ENCODE measurements at places on chromosomes 16 and 17.
A peak's percentile ranks its signal among the peaks of the same experiment; 100 is the strongest.

GRCh38 chr17:82236142-82236971 lies 7.5 kb downstream of the SLC16A3 start:
- peak; percentile 84 for DNase-seq

GRCh38 chr17:57363998-57364643 lies 107.8 kb downstream of the MSI2 start:
- DNase-seq: no peak

GRCh38 chr17:13550291-13550690 lies 51.4 kb downstream of the HS3ST3A1 start:
- DNase-seq: no peak

- DNase-seq: no peak
Measured at GRCh38 chr17:30816165-30816564, 8.3 kb downstream of the CRLF3 start.

DNA sequence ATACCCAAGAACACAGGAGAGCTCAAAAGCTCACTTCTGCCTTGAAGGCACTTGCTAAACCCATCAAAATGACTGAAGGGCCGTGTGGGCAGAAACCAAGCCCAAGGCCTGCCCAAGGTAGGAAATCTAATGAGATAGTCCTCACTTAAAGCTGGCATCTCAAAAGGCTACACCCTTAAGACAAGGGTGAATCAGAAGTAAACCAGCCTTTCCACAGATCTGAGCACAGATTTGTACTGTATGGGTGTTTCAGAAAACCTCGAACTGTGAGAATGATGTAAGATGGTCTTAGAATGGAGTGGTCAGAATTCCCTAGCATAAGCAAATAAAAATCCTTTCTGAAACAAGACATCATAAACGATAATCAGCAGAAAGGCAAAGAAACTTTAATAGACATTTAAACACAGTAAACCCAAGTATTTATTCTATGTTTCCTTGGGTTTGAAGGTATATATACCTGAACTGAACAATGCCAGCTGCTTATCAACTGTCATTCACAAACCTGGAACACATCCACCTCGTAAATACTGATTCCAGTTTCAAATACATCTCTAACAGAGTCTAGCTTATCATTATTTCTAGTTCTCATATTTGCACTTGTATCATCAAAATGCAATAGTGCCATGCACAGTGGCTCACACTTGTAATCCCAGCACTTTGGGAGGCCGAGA lies 37.8 kb downstream of the GLG1 start:
- no peak for DNase-seq

GRCh38 chr16:57916735-57917438 lies 54.0 kb downstream of the CNGB1 start:
- DNase-seq: no peak

- peak; percentile 87 for DNase-seq
Measured at GRCh38 chr17:4949321-4950074, 1.2 kb upstream of the PFN1 start.

GRCh38 chr16:9123871-9124270 lies 32.4 kb downstream of the HAPSTR1 start:
- no peak for DNase-seq

GRCh38 chr17:81046770-81047359 lies 11.9 kb downstream of the BAIAP2 start:
- no peak for DNase-seq

DNA sequence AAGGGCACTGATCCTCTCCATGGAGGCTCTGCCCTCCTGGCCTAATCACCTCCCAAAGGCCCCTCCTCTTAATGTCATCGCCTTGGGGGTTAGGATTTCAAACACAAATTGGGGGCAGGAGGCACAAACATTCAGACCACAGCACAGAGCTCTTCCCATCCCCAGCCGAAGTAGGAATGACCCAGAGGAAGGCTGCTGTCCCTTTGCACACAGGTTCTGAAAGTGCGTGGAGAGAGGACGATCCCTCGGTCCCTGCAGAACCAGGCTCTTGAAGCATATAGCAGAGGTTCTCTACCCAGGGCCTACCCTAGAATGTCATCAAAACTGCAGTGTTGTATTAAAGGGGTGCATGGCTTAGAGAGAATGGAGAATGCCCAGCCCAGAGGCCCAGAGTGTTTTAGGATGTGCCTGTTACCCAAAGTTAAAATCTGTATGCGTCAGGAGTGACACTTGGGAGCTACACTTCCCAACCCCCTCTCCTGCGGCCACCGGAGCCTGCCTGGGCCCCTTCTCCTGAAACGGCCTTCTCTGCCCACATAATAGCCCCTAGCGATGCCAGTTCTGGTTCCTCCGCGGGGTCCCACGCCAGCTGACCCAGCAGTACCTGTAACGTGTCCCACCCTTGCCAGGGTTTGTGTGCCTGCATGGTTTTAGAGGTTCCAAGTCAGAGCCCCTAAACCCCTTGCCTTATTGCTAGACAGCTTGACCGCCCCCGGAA lies 159.5 kb upstream of the CACNG5 start:
- DNase-seq: no peak

DNA sequence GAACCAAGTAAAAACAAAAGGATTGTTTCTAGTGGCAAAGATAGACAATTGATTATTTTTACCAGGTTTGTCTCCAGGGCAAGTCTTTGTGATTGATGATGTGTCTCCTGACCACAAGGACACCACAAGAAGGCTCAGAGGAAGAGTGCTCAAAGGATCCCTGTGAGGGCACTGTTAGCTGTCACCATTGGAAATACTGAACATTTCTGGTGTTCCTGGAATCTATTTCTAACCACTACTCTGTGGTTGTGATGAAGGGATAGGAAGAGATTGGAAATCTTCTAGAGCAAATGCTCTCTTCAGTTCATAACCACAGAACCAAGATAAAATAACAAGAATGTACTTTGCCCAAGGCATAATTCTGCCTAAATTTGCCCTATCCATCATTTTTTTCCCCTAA lies 15.3 kb downstream of the RNF43 start:
- DNase-seq: no peak

GRCh38 chr17:17886726-17887125 lies 49.9 kb upstream of the SREBF1 start:
- DNase-seq: no peak

DNA sequence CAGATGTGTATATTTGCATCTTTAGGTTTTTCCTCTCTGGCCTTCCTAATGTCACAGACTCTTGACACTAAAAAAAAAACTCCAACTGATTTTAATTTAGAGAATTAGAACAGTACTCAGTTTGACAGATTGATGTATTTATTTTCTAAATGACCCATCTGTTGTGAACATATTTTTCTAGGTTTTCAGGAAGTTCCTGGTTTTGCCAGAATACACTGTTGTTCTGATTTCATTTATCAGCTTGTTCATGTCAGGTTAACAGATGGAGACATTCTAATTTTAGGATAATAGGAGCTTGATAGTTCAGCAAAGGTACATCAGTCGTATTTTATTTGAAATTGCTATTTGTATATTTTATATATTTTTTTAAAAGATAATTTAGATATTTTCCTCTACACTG lies 133.4 kb downstream of the TANC2 start:
- DNase-seq: no peak

DNA sequence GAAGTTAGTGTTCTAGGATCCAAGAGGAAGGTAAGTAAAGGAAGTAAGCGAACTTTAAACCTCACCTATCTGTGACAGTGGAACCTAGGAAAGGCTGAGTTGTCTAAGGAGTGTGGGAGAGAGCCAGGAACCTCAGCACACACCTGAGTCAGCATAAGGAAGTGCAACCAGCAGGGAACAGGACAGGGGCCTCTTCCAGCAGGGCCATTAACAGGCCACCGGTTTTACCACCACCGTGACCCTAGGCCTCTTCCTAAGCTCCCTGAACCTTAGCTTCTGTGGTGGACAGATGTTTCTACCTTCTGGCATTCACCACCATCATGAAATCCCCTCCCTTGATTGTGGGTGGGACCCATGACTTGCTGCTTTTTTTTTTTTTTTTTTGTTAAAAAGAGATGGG lies 26.7 kb upstream of the GPATCH8 start:
- no peak for DNase-seq

GRCh38 chr16:90057738-90058173 lies 19.4 kb downstream of the PRDM7 start:
- peak; percentile 53 for DNase-seq

DNA sequence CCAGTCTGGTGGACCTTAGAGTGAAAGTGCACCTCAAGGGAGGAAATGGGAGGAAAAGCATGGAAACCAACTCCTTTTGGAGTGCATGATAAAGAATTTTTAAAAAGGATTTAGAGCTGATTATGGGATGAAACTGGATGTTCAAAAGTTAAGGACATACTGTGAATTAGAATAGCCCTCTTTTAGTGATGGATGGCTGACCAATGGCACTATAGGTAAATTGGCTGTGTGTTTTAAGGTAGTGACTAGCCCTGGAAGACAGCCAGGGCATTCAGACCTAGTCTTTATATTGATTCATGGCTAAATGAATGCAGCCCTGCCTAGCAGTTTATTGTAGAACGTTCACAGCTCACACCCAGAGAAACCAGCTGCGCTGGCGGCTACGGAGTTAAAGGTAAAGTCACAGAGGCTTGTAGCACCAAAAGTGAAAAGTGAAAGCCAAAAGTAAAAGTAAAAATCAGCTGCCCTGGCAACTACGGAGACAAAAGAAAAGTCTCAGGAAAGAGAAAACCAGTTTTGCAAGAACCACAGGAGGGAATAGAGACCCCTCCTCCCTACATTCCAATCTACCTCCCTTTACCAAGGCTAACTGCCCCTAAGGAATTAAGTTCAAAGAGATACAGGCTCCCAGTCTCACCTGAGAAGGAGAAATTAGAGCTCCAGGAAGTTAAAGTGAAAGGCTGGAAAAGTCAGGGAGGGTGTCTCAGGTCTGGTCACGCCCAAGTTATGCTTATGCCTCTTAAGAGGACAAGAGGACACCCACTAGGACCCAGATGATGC lies 21.8 kb downstream of the ACSM1 start:
- peak; percentile 45 for DNase-seq

GRCh38 chr17:7697828-7698588 lies 7.0 kb upstream of the EFNB3 start:
- DNase-seq: no peak

DNA sequence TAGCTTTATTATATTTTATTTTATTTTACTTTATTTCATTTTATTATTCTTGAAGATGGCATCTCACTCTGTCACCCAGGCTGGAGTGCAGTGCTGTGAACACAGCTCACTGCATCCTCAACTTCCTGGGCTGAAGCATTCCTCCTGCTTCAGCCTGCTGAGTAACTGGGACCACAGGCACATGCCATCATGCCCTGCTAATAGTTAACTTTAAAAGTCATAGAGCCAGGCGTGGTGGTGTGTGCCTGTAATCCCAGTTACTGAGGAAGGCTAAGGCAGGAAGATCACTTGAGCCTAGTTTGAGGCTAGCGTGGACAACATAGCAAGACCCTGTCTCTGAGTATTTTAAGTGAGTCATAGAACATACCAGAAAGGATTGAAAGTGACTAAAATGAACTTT lies 38.7 kb downstream of the ESRP2 start:
- no peak for DNase-seq

DNA sequence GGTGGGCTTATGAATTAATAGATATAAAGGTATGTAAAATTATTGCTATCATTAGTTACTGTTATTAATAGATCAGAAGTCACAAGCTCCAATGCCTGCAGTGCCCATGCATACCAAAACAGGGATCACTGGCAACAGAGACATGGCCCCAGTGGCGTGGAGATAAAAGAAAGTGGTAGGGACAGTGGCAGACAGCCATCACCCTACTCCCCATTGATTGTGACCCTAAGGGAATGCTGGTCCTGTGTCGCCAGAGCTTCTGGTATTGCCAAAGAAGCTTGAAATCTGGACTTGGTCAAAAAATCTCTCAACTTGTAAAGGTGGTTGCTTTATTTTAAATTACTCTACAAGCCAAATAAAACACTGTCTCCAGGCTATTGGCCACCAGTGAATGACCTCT lies 279.1 kb downstream of the IRX3 start:
- no peak for DNase-seq

GRCh38 chr17:50834429-50835300 lies 721 bp upstream of the WFIKKN2 start:
- DNase-seq: no peak

DNA sequence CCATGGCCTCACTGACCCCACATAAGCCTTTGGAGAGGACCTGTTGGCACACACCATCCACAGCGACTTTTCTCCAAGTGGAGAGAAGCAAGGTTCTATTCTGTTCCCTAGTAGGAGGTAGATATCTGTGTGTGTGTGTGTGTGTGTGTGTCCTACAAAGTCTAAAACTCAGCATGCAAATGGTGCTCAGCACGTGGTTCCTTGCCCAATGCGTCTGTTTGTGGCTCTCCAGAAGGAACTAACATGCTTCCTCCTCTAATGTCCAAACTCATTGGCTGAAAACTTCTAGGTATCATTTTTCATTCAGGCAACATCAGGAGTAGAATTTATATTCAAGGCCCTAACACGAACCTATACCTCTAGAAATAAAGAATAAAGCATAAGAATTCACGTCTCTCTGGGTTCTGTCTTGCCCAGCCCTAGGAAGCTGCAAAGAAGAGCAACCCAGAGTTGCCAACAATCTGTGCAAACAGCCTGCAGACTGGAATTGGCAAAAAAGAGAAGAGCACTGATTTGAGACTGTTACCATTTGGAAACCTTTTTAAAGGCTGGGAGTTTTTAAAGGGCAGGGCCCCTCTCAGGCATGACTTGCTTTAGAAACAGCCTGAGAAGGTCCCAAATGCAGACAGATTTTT lies 25.5 kb downstream of the MAP3K14 start:
- no peak for DNase-seq

- DNase-seq: no peak
Measured at GRCh38 chr16:28561557-28562187, 8.0 kb downstream of the SGF29 start.

GRCh38 chr16:14609716-14610115 lies 20.3 kb downstream of the PARN start:
- DNase-seq: no peak

- DNase-seq: no peak
Measured at GRCh38 chr17:1423456-1424135, 23.6 kb upstream of the YWHAE start.

DNA sequence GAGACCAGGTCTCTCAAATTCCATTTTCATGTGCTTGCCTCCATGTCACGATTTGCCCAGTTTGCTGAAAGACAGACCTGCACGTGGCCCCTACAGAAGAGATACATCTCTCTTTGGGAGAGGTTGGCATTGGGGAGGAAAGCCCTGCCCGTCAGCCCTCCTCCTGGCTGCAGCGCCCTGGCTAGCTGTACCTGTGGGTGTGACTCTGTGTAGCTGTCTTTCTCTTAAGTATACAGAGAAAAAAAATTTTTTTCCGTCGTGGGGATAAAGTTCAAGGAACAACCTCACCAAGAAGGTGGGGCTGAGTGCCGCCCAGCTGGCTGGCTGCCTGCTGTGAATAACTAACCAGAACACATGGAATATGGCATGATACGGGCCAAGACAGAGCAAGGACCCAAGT lies 26.5 kb downstream of the TMEM98 start:
- DNase-seq: no peak

DNA sequence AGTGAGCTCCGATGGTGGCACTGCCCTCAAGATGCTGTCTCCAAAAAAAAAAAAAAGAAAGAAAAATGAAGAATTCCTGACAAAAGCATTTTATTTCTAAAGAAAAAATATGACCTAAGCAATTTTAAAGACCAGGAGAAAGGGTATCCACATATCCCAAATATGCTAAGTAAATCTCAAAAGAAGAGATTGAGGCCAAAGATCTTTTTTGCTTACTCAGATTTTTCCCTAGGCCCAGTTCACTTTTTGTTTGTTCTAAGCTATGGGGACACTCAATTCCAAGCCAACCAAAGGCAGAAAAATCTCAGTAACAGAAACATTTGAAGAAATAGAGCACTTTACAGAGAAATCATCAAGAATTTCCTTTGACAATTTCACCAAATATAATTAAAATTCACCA lies 150.8 kb downstream of the SOX9 start:
- no peak for DNase-seq
